ENCODE measurements at places on chromosomes 6 and 20.
A peak's percentile ranks its signal among the peaks of the same experiment; 100 is the strongest.

GRCh38 chr6:90019216-90019615, 124.9 kb downstream of the GJA10 start:
- no peak for DNase-seq

DNA sequence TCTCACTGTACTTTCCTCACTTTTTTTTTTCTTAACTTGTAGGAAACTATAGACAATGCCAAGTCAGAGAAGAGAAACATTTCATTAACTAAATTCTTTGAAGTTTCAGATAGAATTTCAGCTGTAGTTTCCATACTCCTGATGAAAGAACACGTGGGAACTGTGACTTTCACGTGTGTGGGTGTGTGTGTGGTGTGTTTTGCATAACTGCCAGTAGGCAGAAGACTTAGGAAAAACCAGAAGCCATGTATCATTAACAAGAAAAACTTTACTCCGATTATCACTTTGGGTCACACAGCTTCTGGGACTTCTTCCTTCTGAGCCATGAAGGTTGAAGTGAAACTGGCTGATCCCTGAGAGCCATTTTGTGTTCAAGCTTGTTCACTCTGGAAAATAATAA, 483.3 kb downstream of the TFAP2B start:
- DNase-seq, result no peak

DNA sequence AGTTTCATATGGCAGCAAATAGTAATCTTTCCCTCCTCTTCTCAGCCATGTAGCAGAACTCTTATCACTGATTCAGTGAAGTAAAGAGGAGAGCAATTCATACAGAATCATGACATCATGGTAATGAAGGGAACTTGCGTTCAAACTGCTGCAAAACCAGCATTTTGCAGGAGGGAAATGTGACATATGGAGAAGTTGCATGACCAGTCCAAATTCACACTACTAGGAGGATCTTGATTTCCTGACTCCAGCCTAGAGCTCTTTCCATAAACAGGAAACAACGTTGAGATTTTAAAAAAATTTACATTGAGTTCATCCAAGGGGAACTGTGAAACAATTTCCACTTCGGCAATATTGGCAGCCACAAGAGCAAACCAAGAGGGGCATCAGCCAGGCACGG, 63.8 kb downstream of the MBOAT1 start:
- no peak for DNase-seq

- DNase-seq, result peak; percentile 36
Observed at GRCh38 chr20:11993886-11994461, 76.3 kb downstream of the BTBD3 start.

DNA sequence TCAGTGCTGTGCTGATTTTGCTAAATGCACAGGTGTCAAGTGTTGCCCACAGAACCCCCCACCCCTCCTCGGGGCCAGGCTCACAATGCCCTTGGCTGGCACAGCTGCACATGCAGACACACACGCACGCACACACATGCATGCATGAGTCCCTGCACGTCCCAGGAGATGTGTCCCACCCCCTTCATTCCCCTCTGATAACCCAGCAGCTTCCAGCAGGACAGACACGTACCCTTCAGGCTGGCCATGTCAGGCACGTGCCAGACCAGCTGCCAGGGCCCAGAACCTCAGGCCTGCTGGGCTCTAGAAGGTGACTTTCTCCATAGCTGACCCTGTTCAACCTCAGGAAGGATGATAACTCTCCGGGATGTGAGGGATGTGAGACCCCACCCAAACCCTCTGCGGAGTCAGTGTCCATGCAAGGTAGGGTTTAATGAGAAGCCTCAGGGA, 44.4 kb downstream of the MRPL14 start:
- no peak for DNase-seq
